ENCODE measurements at places on chromosomes 4 and X.

DNA sequence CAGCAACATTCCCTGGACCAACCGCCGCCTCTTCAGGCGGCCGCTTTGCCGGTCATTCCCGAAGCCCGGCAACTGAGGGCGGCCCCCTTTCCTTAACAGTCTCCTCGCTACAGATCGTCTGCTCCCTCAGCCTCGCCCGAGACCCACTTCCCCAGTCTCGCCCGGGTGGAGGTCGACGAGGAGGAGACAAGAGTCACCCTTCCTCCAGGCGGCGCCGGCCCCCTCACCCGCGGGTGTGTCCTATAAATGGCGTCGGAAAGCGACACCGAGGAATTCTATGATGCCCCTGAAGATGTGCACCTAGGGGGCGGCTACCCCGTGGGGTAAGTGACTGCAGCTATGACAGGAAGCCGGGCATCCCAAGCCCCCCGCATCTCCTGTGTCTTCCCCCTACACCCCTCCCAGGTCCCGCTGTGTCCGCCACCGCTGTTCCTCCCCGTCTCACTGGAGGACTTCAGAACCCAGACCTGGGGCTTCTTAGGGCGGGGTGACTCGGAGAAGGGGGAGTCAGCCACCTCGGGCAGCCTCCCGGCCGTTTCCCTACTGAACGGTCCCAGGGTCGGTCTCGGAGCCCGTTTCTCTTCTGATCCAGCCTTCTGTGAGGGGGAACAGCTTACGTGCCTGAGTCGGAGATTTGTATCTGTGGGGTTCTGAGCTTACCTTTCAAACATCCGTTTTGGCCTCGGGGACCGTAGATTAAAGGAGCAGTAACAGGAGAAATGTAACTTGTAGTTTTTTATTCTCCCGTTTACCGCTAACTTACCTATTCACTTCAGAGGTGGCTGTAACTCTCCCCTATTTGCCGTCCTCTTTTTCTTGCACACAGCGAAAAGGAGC is 570 bp downstream of the WDR44 start:
- no peak for DNase-seq

GRCh38 chr4:152357206-152357605 is 178.7 kb downstream of the FBXW7 start:
- DNase-seq: no peak

DNA sequence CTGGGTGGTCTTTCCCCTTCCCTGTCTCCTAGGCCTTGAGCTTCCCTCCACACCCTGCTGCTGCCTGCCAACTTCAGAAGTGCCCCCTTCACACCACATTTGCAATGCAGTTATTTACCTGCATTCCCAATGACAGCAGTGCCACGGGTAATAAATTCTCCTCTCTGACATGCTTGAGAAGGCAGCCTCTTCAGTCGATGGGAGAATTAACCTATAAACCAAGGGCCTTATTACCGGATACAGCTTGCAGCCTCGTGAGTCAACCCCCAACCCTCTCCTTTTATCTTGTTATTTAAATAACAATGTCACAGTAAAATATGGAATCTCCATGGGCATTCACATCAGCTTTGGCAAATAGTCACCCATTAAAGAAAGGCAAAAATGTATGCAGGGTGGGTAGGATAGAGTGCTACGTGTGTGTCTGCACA is 34.7 kb upstream of the LGI2 start:
- no peak for DNase-seq

- no peak for DNase-seq
Observed at GRCh38 chr4:67879486-67879885, 4.3 kb downstream of the TMPRSS11D start.

DNA sequence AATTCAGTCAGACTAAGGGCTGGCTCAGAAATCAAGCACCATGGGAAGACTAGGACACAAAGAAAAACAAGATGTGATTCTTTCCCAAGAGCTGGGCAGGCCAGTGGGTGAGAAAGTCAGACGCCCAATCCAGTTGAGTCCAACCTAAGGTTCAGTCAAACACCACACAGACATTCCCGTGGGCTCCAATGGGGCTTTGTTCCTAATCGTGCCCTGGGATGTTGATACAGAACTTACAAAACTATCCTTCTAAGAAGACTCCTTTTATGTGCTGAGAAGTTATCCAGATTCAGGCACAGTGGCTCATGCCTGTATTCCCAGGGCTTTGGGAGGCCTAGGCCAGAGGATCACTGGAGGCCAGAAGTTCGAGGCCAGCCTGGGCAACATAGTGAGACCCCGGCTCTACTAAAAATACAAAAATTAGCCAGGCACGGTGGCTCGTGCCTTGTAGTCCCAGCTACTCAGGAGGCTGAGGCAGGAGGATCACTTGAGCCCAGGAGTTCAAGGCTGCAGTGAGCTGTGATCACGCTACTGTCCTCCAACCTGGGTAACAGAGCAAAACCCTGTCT is 3.7 kb downstream of the BLOC1S4 start:
- no peak for DNase-seq
